ENCODE measurements at places on chromosomes 13 and 19. TPM values are rescaled to one million over a fixed set of nuclear protein-coding genes. Genes with fewer than 3 reads are reported as not detected.

DNA sequence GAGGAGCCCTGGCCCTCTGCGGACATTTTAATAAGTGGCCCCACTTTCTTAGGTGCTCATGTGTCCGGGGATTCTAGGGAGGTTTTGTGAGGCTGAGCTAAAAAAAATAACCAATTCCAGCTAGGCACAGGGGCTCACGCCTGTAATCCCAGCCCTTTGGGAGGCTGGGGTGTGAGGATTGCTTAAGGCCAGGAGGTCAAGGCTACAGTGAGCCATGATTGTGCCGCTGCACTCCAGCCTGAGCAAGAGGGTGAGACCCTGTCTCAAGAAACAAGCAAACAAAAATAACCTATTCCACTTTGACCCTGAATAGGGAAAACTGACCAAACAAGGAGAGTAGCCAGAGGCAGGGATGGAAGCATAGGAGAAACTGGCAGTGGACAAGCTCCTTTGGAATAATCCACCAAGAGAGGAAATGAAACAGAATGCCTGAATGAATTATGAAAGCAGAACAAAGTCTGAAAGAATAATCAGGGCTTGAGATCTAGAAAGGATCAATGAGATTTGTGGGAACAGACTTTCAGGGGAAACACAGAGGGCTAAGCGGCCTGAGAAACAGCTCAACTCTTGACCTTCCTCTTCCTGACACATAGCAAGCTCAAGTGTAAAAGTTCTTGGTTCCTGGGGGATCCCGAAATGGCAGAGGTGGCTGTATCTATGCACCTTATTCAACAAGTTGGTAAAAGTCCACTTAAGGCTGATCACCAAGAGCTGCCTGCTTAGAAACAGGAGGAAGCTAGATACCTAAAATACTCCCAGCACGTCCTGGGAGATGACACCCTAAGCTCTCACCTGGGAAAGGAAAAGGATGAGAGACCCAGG, 30.1 kb upstream of the FFAR2 start:
- no peak for DNase-seq

Gene CGB2
- total RNA-seq = not detected

DNA sequence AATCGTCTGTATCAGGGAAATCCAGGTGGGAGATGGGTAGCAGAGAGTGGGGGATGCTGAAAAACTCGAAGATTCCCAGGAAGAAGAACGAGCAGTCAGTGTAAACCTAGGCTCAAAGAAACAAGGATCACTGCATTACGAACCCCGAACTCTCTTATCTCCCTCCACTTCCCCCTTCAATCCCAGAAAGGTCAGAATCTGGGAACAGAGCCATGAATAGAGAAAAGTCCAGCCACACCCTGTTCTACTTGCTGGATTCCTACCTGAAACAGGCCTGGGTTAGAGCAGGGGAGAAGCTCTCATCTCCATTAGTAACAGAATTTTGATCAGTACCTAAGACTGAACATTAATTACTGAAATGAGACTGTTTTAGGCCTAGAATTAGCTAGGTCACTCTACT, 24.4 kb downstream of the EPSTI1 start:
- no peak for DNase-seq

- peak; percentile 87 for DNase-seq
Measured at GRCh38 chr19:8609279-8610040, 1.1 kb downstream of the ADAMTS10 start.

GRCh38 chr19:17243211-17243829, 2.4 kb downstream of the NR2F6 start:
- DNase-seq = no peak

DNA sequence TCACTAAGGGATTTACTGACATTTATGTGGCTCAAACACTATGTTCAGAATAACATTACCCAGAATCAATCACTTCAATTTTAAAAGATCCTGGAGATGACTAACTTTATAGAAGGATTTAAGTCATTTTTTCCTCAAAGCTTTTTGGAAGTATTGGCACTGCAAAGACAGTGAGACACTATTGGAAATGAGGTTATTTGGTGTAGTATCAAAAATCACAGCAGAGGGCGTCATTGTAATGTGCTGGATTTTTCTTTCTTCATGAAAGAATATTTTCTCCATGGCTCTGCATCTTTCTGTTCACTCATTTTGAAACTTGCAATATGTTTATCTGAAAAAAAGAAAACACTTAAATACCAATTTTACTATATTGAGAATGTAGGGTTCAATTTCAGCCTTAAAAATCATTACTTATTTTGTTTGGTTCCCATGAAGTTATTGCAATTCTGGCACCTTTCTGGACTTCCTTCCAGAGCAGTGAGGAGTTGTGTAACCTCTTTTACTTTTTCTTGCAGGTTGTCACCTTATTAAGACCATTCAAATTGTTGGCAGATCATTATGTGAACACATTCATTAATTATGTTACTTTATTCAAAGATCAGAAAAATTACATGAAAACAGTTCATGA, 3.7 kb upstream of the CSNK1A1L start:
- DNase-seq = no peak

DNA sequence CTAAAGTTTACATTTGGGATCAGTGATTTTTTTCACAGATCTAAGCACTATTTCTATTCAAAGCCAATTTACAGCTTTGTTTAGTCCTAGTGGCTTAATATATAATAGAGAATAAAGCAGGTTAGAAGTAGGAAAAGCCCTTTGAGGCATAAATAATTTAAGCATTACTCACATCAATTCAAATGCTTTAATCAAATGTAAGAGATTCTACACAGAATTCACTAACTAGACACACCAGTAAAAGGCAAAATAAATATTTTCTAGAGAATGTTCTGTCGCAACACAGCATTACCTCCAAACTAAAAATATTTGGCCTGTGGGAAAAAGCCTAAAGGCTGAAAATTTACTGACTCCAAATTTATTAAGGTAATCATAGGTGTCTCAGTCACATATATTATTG, 31.3 kb downstream of the KCTD12 start:
- DNase-seq = no peak

- DNase-seq = no peak
Measured at GRCh38 chr13:32205431-32206096, 109.6 kb downstream of the ZAR1L start.

Gene NCAN
- not detected for total RNA-seq

DNA sequence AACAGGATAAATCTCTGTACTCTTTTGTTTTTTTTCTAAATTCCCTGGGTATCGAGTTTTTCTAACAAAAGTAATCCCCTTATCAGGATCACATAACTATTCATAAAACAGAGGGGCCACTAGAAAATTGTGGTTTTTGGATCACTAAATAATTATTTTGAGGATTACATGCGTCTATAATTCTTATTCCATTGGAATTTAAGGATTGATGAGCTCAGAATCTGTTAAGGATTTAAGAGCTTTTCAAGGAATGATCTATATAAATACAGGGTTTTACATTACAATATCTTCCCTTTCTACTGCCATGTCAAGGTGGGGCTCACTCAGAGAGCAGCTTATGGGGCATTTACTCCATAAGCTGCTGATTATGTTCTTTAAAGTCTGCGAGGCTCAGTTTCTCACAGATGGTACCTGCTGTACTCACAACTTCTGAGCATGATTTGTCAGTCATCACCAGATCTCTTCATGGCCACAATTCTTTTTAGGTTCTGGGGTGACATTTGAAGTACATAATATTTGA, 449.8 kb downstream of the PCDH17 start:
- no peak for DNase-seq
